Caco-2 (cell line): ENCODE measurements at places on chromosomes 3 and 15. TPM values are rescaled to one million over a fixed set of nuclear protein-coding genes. Genes with fewer than 3 reads are reported as not detected.

Gene ZNF592
- total RNA-seq, result 29.1 and 30.6 TPM in 2 replicates

DNA sequence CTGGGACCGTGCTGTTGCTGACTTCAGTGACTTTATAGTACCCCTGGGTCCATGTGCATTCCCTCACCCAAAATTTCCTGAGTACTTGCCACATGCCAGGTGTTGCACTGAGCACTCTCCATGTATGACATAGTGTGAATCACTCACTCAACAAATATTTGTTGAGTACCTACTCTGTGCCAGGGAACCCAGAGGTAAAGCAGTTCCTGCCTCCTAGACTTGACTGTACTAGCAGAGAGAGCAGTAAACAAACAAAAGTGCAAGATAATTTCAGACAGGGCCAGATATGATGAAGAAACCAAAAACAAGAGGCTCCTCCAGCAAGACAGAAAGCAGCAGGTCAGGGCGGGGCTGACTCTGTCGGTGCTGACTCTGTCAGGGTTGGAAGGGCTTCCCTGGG, 12.2 kb downstream of the TGM4 start:
- H3K27ac ChIP-seq, result no peak overlapping the region
- no peak for DNase-seq
- no peak overlapping the region for H3K4me3 ChIP-seq
- no peaks in the 10 kb centered on the region for H3K27me3 ChIP-seq

GRCh38 chr3:177772908-177773557, 575.8 kb upstream of the TBL1XR1 start:
- DNase-seq, result no peak
- no peaks in the 10 kb centered on the region for H3K27me3 ChIP-seq
- H3K4me3 ChIP-seq, result no peak overlapping the region
- no peaks in the 10 kb centered on the region for H3K4me1 ChIP-seq
- H3K36me3 ChIP-seq, result no peaks in the 10 kb centered on the region

DNA sequence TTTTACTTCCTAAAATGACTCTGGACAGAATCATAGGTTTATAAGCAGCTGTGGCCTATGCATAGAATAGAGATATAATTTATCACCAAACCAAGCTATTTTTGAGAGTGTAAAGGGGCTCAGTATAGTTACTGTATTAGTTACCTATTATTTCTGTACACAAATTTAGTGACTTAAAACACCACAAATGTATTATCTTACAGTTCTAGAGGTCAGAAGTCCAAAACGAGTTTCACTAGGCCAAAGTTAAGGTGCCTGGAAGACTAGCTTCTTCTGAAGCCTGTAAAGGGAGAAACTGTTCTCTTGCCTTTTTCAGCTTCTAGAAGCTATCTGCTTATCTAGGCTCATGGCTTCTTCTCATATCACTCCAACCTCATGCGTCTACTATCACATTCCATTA, 30.1 kb downstream of the CCDC54 start:
- no peaks in the 10 kb centered on the region for H3K36me3 ChIP-seq
- no peaks in the 10 kb centered on the region for H3K27me3 ChIP-seq
- no peak overlapping the region for H3K27ac ChIP-seq
- no peak for DNase-seq
- no peaks in the 10 kb centered on the region for H3K4me1 ChIP-seq

DNA sequence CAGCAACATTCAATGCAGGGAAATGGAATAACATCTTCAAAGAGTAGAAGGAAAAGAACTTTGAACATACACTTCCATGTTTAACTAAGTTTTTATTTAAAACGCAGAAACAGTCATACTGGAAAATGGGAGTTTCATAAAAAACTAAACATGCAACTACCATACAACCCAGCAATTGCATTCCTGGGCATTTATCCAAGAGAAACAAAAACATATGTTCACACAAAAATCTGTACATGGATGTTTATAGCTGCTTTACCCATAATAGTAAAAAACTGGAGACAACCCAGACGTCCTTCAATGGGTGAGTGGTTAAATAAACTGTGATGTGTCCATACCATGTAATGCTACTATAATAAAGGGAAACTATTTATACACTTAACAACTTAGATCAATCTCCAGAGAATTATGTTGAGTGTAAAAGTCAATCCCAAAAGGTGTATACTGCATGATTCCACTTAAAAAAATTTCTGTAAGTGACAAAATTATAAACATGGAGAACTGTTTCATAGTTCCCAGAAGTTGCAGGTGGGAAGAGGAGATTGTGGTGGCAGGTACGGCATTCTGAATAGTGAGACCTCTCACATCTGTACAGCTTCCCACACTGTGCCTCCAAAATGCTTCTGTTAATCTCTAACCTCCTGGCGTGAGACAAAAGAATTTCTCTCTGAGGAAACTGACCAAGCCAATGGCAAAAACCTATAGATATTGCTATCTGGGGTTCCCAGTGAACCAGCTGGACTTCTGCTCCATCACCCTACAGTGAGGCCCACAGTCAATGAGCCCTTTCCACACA, 23.1 kb downstream of the ISG20 start:
- no peak for DNase-seq
- no peaks in the 10 kb centered on the region for H3K27me3 ChIP-seq
- no peaks in the 10 kb centered on the region for H3K4me1 ChIP-seq
- no peak overlapping the region for H3K27ac ChIP-seq
- H3K36me3 ChIP-seq, result no peaks in the 10 kb centered on the region

- no peaks in the 10 kb centered on the region for H3K27me3 ChIP-seq
- H3K4me3 ChIP-seq, result no peak overlapping the region
- no peak overlapping the region for H3K27ac ChIP-seq
- no peaks in the 10 kb centered on the region for H3K36me3 ChIP-seq
- no peak for DNase-seq
- H3K4me1 ChIP-seq, result peaks cover 19% of the 10 kb centered on the region
Measured at GRCh38 chr3:194036842-194037241, 99.1 kb upstream of the HES1 start.

GRCh38 chr3:135460273-135460672, 505.3 kb upstream of the PPP2R3A start:
- DNase-seq, result no peak
- no peak overlapping the region for H3K27ac ChIP-seq
- H3K4me1 ChIP-seq, result no peaks in the 10 kb centered on the region

Gene FAM81A
- total RNA-seq, result 2.4 and 6.8 TPM in 2 replicates
